Cortex of kidney (tissue), 1 donor: ENCODE measurements at places on chromosomes 1 and 21.

- DNase-seq = no peak
These were observed 35.9 kb upstream of the CAMK1G start for GRCh38 chr1:209547626-209548025.

- DNase-seq = no peak
These were observed 4.4 kb upstream of the MATN1 start for GRCh38 chr1:30727824-30728223.

DNA sequence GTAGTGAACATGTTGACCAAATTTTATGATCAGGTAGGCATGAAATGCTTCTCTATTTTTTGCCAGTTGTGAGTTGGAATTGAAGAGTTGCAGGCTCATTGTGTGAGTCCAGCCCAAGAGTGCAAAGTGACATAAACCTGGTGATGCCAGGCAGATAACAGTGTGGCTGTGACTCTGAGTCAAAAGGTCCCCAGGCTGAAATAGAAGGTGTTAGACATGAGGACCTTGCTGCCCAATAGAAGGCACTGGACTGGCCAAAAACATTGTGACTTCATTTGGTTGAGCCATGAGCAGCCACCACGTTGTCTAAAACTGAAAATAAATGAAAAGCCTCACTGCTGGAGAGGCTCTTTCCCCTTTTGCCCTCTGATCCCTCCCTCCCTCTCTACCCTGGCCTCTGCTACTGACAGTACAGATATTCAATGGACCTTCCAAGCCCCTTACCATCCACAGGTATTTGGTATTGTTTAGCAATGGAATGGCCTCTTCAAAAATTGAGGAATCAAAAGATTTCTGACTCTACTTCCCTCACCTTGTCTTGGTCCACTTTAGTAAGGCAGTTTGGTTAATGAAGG, 67.8 kb upstream of the ABCD3 start:
- no peak for DNase-seq

- no peak for DNase-seq
These were observed 316.9 kb downstream of the VAV3 start for GRCh38 chr1:107648071-107648470.

DNA sequence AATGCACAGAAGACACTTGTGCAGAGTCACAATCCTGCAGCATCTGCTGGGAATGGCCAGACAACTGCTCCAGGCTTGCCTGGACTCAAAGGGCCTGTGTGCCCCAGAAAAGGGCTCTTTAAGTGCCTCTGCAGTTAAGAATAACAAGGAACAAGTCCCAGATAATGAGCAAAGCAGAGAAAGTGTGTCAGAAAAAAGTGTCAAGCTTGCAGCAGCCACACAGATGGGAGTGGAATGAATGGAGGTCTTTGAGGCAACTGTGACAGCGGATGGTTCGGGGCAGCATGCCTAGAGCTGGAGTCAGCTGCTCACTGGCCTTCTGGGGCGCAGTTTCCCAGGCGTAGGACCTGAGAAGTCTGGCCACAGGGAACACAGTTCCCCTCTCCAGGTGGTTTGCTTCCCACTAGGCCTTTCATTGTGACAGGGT, 5.1 kb downstream of the PARP1 start:
- DNase-seq = no peak

DNA sequence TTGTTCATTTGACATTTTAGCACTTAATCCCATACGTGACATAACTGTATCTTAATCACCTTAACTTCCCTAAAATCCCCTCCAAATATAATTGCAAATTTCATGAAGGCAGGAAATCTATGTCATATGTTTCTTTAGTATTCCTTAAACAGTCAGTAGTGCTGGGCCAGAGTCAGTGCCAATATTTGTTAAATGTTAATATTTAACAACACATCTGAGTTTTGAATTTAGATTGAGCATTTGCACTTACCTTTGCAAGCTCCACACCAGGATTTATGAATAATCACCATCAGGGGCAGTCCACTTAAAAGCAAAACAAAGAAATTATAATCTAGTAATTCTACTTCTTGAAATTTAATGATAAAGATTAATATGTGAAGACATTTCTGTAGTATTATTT, 5.3 kb downstream of the KTI12 start:
- no peak for DNase-seq

DNA sequence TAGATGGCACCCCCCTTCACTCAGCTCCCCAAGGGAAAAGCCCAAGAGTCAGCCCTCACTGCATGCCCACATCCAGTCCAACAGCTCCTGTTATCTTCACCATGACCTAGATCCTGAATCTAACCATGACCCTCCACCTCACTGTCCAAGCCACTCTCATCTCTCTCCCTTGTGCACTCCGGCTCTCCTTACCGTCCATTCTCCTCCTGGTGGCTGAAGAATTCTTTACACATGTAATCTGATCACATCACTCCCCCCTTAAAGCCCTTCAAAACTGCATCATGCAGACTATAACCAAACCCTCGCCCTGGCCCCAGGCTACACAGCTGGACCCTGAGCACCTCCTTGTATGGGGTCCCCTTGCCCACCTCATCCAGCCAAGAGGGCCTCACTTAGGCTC, 14.0 kb upstream of the PAQR7 start:
- DNase-seq = no peak

GRCh38 chr1:204633665-204634064, 51.9 kb downstream of the LRRN2 start:
- no peak for DNase-seq

GRCh38 chr1:41498391-41498790, 13.9 kb upstream of the EDN2 start:
- DNase-seq = no peak

DNA sequence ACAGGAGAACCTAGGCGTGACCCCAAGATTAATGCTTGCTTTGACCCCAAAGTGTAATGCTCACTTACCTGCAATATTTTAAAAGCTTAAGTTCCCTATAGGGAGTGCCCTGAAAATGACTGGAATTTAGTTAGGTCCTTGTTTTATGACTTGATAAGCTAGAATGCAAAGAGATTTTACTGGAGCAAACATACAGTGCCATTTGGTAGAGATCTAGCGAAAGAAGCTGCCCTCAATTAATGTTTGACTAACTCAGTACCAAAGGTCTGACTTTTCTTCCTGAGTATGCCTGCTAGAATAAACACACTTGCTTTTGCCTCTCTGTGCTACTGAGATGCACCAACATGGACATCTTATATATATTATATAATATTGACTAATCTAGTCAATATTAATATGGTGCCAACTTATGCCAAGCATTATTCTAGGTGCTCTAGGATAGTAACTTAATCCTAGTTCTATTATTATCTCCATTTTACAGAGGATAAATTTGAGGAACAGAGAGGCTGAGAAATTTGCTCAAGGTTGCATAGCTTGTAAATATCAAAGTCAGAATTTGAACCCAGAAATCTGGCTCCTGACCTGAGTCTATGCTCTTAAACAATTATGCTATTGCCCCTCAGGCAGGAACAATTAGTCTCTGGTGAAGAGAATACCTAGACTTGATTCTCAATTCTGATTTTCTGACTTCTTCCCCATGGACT, 18.2 kb downstream of the S100A10 start:
- DNase-seq = no peak

- DNase-seq = no peak
These were observed 504.6 kb upstream of the NR5A2 start for GRCh38 chr1:199522936-199523335.

- no peak for DNase-seq
These were observed 74.7 kb downstream of the RIPK4 start for GRCh38 chr21:41692185-41692565.

DNA sequence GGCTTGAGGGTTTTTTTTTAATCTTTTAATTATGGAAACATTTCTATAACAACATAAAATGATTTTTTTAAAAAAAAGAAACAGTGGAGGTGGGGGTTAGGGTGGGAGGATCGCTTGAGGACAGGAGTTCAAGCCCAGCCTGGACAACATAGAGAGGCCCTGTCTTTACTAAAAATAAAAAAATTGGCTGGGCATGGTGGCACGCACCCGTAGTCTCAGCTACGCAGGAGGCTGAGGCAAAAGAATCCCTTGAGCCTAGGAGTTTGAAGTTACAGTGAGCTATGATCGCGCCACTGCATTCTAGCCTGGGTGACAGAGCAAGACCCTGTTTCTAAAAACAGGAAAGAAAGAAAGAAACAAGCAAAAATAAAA, 32.2 kb upstream of the RNF11 start:
- no peak for DNase-seq

DNA sequence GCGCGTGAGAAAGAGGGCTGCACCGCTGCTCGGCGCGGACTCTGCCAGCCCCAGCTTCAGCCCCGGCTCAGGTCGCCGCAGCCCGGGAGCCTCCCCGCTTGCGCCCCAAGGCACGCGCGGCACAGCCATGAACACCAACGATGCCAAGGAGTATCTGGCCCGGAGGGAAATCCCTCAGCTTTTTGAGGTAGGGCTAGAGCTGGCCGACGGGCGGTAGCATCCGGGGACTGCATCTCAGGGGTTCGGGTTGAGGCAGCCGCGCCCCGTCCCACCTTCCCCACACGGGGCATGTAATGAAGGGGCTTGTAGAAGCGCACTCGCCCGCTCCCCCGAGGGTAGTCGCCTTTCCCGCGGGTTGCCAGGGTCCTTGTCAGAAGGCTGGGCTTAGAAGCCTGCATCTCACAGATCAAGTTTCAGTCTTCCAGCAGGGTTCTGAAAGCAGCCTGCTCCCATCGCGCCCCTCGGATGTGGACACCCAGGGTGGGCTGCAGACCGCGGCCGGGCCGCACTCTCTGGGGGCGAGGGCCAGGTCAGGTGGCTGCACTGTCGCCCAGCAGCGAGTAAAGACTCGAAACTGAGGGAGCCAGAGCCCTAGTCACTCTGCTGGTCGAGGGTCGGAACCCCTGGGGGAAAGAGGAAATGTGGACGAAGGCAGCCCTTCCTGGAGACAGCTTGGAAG, 507 bp downstream of the AK5 start:
- no peak for DNase-seq

DNA sequence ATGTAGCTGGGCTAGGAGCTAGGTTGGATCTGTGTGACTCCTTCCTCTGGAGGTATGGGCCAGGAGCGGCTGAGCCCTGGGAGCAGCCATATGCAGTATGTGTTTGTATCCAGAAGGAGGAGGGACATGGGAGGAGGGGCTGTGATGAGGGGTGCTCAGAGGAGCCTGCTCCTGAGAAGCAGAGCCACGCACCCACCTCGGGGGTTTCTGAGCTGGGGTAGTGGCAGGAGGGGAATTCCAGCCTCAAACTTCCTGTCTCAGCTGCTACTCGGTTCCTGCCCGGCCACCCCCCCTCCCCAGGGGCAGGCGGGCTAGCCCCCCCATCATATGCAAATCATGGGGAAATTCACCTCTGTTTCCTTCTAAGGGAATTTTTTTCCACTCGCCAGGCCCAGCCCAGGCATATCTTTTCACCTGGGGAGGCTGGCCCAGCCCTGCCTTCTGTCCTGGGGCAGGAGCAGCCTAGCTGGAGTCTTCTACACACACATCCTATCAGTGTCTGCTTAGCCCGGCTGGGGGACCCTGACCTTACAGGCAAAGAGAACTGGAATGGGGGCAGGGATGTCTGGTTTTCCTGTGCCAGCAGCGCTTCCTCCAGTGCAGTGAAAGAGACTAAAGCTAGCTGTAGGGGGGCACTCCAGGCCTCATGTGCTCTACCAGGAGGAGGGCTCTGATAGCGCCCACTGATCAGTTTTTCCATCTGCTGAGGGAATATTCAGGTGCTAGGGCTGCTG, 3.0 kb downstream of the ZC3H12A start:
- DNase-seq = no peak
